ENCODE measurements at places on chromosomes 7 and 10.

GRCh38 chr7:151240536-151240935 lies 8.0 kb downstream of the SMARCD3 start:
- DNase-seq, result no peak

- no peak for DNase-seq
These were observed 8.5 kb downstream of the FAM53B start for GRCh38 chr10:124735491-124736286.

DNA sequence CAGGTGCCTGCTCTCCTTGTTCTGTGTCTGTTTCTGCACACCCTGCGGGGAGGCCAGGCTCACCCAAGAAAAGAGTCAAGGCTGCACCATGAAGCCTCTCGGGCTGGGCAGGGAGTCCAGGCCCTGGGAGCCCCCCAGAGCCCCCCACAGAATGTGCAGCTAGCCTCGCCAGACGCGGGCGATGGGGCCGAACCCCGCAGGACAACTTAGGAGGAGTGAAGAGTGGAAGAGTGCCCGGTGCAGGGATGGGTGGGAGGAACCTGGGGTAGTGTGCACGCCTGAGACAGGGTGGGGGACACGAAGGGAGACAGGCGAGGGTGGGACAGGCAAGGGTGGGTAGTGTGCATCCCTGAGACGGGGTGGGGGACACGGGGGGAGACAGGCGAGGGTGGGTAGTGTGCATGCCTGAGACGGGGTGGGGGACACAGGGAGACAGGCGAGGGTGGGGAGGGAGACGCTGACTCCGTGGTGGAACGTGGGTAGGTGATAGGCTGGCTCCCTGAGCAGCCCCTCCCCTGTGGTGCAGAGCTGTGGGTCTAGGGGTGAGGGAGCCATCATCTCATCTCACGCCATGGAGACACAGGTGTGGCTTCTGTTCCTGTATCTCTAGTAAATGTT lies 615.4 kb downstream of the DNAJB6 start:
- DNase-seq, result no peak

- DNase-seq, result no peak
These were observed 58.9 kb downstream of the CALML3 start for GRCh38 chr10:5583525-5584175.

DNA sequence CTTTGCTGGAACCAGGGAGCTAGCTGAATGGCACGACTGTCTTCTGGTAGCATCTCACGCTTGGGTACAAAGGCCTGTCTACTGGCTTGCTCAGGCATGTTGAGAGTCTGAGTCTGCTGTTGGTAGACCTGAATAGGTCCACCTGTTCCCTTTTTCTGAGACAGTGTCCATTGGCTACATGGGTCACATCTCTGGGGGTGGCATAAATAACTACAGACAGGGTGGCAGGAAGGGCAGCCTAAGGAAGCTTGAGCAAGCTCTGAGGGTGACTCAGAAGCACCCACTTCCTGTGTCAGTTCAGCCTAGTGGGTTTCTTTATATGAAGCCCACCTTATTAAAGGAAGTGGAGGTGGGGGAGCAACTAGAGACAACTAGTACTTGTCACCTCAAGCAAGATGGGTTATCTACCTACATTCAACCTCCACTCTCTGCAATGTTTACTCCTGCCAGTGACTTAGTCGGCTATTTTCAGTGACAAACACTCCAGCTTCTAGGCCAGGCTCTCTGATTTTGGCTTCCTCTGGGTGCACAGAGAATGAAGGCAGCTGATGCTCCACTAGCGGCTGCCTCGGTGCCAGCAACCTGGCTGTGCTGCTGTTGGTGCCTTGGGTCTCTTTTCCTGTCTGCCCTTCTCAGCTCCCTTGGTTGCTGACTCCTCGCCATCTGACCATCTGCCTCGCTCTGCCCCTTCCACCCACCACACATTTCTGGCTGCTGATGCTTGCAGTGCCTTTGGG lies 5.7 kb upstream of the ZYX start:
- DNase-seq, result no peak

- DNase-seq, result no peak
These were observed 150.4 kb upstream of the FEZF1 start for GRCh38 chr7:122454776-122455507.

- DNase-seq, result no peak
These were observed 45.7 kb upstream of the PTPRN2 start for GRCh38 chr7:158633055-158633956.

DNA sequence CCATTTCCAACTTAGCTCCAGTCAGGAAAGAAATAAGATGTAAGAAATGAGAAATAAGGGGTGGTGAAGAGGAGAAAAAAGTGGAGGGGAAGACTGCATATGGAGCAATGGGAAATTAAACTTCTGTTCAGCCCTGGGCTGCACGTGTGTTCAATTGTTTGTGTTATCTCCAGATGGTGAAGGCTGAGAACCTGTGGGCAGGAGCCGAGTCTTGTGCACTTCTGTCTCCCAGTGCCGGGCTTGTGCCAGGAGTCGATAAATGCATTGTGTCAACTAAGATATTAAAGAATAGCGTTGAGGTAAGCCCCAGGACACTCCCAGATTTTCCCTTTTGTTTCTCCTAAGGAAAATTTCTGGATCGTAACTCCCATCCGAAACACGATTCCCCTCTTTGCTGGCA lies 98.2 kb downstream of the PRLHR start:
- DNase-seq, result no peak

DNA sequence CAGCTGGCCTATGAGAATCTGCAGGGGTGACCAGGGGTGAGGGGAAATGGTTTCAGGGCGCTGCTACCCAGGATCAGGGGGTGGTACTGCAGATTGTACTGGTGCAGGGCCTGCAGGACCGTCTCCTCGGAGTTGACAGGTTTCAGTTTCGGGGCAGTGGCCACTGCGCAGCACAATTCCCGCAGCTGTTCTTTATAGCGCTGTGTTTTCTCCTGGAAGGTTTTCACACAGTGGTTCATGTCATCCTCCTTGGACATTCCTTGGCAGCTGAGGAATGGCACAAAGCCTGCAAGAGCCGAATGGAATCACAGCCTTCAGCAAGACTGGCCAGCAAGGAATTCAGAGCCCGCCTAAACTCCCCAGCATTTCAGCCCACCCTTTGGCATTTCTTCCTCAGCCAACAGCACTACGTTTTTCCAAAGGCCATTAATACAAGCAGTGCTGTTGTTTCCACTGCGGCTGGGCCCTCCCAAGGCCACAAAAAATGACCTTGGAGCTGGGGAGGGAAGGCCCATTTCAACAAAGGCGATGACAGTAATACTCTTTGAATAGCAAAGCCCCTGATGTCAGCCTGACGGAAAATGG lies 44.9 kb downstream of the PNLIPRP2 start:
- DNase-seq, result no peak

DNA sequence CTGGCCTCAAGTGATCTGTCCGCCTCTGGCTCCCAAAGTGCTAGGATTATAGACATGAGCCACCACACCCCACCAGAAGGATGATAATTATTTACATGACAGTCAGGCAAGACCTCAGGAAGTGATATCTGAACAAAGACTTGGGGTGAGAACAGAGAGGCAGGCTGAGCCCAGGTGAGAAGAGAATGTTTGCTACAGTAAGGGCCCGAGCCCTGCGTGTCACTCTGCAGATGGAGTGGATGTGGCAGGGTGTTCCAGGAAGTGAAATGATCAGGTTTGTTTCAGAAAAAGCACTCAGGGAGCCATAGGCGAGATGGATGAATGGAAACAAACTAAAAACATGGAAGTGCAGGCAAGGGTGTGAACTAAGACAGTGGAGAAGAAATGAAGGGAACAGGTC lies 22.2 kb downstream of the SFMBT2 start:
- no peak for DNase-seq

GRCh38 chr7:157386979-157387800 lies 50.4 kb downstream of the DNAJB6 start:
- no peak for DNase-seq

DNA sequence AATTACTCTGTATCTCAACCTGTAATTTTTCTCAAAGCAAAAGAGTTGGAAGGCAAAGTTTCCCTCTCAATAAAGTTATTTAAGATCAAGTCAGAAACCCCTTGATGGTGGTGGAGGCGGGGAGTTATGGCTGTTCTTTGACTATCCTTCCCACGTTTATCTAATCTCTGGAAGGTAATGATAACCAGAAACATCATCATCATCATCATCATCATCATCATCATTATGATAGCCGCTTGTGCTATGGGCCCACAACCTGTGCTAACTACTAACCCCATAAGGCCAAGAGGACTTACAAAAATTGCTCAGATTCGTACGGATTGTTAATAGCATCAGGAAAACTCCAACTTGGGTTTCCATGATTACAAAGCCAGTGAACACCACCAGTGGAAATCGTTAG lies 502.3 kb downstream of the SH2D4B start:
- DNase-seq, result no peak

GRCh38 chr7:111763221-111763801 lies 201.0 kb upstream of the IMMP2L start:
- DNase-seq, result no peak

DNA sequence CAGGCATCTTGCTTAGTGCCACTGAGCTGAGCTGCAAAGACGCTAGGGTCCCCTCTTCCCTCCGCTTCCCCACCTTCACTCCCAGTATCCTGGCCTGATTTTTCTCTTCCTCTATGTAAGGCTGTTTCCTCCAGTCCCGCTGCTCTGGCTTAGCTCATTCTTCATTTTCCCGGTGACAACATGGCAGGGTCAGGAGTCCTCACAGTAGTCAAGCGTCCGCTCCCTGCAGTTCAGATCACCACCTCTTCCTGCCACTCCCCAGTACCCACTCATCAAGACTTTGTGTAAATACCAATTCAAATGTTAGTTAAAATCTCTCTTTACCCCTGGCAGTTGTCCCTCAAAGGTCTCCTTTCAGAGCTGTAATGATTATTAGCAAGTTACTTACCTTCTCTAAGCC lies 650.4 kb upstream of the CELF2 start:
- DNase-seq, result no peak

DNA sequence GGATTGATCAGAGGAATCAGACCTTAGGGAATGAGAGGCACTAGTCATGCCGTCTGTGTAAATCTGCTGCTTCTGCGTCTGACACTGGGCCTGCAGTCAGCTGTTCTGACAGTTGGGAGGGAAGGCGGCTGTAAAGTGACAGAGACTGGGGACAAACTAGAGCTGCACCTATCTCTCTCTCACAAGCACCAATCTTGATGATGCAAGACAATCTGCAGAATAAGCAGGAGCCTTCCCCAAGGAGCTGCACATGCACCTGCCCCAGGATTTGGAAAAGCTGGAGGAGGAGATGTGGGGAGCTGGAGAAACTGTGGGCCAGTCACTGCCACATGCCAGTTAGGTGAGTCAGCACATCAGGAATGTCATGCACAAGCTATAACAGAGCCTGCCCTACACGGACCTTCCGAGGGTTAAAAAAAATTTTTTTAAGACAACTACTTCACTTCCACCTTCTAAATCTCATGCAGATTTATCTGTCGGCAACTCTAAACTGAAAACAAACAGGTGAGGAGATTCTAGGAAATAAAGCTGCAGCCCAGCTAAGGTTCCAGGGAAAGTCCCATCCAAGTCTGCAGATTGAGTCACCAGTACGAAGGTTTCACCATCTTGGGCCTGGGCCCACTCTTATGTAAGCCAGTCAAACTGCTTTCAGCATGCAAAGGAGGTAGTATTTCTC lies 39.2 kb downstream of the ENO4 start:
- no peak for DNase-seq

GRCh38 chr7:22442882-22443369 lies 57.1 kb downstream of the STEAP1B start:
- DNase-seq, result no peak

DNA sequence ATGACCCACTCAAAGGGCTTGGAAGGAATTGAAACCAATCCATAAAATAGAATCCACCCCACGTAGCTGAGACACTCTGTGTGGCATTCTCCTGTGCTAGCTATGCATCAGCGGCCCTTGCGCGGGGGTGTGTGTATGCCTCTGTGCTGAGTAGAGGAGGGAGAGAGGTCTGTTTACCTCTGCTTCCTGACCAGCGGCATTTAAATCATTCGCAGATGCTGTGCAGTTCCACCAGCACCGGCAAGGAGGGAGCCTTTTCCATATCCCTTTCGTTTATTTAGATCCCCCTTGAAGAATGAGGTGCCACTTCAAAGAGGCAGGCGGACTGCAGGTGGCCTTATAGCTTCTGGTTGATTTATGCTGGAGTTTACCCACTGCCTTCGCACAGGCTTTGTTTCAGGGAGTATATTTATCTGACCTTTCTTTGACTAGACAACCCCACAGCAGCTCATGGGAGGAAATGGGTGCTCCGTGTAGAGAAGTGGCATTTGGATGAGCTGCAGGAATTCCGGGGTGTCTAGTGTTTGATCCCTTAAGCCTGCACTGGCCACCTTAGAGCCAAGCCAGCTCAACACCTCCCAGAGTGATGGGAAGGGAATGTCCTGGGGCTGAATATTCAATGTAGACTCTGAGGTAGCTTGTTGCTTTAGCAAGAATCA lies 11.4 kb downstream of the C10orf53 start:
- no peak for DNase-seq

- DNase-seq, result no peak
These were observed 20.2 kb upstream of the PDGFA start for GRCh38 chr7:539731-540411.

DNA sequence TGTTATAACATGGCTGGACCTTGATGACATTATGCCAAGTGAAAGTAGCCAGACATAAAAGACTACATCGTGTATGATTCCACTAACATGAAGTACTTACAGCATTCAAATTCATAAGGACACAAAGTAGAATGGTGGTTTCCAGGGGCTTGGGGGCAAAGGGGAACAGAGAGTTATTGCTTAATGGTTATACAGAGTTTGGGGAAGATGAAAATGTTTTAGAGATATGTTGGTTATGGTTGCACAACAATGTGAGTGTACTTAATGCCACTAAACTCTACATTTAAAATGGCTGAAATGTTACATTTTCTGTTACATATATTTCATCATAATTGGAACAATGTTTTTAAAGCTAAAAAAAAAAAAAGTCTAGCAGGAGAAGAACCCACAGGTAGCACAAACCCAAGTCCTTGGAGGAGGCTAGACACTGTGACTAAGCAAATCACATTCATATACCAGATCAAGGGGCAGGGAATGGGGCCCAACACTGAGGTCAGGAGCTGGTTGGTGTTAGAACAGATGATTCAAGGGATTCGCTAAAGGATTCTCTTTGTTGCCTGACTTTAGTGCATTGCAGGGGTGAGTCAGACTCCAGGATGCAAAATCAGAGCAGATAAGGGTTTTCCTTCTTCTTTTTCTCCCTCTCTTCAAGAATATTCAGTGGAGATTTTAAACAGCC lies 25.1 kb upstream of the AOAH start:
- DNase-seq, result no peak

GRCh38 chr10:88033385-88033784 lies 170.0 kb downstream of the PTEN start:
- no peak for DNase-seq

Measured in activated gamma-delta T cell (primary cell).